CD4-positive, alpha-beta T cell treated with Interleukin-6 at 100 ng/mL for 8 hours (primary cell): ENCODE measurements at places on chromosomes 2 and 18.

DNA sequence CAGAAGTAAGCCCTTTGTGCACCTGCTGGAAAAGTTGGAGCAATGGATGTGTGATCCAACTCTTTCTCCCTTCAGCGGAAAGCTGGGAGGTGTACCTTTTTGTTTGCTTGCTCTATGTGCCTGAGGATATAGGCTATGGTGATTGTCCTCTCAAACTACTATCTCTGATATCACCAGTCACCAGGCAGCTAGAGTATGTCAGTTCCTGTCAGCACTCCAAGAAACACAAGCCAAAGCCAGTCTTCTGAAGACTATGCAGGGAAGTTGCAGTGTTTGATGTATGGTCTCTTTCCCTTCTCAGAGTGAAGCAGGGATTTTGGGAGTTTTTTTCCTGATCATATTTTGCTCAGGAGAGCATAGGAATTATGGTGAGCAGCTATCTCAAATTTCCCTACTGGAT lies 146.4 kb downstream of the PTH2R start:
- DNase-seq, result no peak

DNA sequence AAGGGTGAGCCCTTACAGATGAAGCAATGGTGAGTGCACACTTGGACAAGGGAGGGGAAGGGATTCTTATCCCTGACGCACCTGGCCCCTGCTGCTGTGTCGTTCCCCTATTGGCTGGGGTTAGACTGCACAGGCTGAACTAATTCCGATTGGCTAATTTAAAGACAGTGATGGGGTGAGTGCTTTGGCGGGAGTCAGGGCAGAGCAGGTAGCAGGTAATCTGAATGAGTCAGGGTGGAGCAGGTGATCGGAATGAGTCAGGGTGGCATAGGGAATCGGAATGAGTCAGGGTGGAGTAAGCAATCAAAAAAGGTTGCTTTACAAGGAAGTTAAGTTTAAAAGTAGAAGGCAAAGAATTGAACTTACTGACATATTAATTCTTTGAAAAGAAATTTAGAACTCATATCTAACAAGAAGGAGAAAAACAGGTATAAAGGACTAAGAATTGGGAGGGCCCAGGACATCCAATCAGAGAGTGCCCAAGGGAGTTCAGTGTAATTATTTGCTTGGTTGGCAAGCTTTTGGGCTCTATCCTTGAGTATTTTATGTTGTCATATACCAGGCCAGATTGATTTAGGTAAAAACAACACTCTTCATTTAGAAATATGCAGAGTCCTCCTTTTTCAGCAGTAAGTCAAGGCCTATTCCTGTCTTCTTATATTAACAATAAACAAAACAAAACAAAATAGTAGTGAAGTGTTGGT lies 52.3 kb upstream of the RALBP1 start:
- no peak for DNase-seq

- DNase-seq, result no peak
Measured at GRCh38 chr2:33370636-33371265, 105.7 kb upstream of the RASGRP3 start.

DNA sequence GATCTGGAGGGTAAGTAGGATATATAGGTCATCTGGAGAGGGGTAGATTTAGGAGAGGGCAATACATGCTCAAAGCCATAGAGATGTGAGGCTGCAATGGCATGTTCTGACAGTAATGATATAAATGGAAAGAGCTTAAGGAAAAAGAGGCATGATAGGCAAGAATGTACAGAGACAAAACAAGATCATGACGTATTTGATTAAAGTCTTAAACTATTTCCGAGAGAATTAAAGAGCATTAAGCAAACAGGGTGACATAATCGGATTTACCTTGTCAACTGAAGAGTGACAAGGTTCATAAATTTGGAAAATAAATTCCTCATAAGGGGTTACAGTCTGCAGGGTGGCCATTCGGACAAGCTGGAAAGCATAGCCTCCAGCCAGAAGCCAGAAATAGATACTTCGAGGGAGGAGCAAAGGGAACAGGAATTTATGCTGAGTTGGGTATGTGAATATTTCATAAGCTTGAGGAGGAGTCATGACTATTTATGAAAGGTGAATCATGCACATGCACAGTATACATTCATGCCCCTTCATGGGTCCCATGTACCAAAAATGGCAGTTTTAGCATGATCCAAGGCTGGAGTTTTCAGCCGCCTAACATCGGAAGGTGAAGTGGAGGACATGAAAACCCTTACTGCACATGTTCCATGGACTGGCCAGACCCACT lies 396.2 kb upstream of the VWC2L start:
- DNase-seq, result no peak

DNA sequence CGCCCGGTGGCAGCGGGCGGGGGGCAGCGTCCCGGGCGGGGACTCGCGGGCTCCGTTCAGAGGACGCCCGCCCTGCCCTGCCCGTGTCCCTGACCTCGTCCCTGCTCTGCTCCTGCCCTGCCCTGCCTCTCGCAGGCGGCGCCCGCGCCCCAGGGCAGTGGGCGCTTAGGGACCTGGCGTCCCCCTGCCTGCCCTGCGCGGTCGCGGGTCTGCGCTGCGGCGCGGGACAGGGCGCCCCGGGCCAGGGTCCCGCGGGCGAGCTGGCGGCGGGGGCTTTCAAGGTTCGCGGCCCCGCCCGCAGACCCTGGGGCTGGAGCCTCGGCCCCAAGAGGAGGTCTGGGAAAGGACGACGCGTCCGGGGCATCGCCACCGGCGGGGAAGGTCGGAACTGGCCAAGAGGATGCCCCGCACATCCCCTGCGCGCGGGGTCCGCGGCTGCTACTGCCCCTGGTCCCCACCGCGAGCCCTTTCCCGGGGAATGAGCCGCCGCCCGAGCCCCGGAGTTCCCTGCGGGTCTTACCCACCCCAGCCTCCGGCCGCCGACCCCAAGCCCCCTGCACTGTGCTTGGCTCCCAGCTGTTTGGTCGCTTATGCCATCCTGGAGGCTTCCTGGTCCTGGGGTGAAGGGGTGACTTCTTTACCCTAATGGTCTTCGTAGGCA lies 679 bp downstream of the RNF144A start:
- no peak for DNase-seq

- DNase-seq, result peak; percentile 33
Measured at GRCh38 chr2:191126386-191127085, 24.3 kb downstream of the STAT4 start.

DNA sequence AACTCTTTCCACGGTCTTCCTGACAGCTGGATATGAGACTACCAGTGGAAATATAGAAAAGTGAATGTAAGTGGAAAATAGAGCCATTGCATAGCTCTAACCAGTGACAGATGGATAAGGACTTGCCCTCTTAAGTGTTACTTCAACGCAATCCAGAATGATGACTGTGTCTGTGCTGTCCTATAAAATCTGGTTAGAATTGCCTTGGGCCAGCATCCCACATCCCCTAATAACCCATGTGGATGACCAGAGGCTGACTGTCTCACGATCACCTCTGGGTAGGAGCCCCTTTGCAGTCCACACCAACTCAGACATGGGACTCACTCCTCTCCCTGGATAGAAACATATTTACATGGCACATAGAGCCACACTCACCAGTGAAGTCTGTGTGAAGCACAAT lies 186.6 kb downstream of the C1D start:
- no peak for DNase-seq

DNA sequence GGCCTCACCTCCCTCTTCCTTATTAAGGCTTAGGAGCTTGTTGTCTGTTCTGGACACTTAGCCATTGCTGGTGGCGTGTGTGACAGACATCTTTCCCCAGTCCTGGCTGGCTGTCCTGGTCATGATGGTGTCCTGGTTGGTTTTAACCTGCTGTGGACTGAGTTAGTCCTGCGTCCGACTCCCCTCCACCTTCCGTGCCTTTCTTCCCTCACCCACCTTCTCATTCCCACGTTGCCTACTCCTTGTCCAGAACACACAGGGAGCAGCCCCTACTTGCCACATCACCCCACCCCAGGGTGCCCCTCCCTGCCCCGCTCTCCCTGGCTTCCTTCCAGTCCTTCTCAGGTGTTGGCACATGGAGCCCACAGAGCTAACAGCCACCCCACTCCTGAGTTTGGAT lies 9.5 kb downstream of the ANO7 start:
- no peak for DNase-seq

GRCh38 chr2:107543793-107544192 lies 282.9 kb upstream of the RGPD4 start:
- DNase-seq, result no peak
